ENCODE measurements at places on chromosomes 7 and 10.

- DNase-seq: no peak
Measured at GRCh38 chr7:92061154-92061553, 73.1 kb downstream of the CYP51A1 start.

DNA sequence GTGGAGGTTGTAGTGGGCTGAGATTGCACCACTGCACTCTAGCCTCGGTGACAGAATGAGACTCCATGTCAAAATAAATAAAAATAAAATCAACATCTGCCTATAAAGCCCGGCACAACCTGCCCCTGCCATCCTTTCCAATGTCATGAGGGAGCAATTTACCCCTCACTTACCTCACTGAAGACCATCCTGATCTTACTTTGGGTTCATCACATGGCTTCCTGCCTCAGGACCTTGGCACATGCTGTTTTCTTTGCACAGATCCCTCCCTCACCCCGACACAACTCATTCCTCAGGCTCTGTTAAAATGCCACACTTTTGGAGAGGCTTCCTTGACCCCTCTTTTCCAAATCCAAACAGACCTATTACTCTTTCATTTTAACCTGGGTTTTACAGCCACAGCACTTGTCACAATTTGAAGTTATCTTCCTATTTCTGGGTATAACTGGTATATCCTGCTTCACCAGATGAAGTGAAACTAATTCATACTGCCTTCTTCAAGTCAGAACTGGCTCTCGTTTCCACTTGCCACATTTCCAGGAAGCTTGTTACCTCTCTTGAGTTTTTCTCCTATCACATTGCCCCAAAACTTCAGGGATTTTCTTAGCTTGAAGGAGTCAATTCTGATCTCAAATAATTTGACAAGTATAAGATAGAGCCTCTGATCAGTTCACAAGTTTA lies 69.3 kb upstream of the PARD3 start:
- DNase-seq: no peak

DNA sequence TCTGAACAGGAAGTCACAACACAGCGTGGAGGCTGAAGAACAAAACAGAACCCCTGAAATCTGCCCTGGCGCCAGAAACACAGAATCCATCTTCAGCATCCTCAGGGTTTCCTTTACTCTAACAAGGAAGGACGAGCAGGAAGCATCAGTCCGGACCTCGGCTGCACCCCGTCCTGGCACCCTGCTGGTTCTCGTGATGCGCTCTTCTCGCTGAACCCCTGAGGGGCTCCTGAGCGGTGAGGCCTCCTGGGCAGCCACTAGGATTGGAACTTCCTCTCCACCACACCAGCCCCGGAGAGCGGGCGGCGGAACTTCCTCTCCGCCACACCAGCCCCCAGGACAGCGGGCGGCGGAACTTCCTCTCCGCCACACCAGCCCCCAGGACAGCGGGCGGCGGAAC lies 461.9 kb downstream of the PTPRN2 start:
- no peak for DNase-seq

GRCh38 chr7:157263156-157263555 lies 73.6 kb upstream of the DNAJB6 start:
- DNase-seq: no peak

GRCh38 chr10:86242761-86243160 lies 123.8 kb downstream of the GRID1 start:
- no peak for DNase-seq

DNA sequence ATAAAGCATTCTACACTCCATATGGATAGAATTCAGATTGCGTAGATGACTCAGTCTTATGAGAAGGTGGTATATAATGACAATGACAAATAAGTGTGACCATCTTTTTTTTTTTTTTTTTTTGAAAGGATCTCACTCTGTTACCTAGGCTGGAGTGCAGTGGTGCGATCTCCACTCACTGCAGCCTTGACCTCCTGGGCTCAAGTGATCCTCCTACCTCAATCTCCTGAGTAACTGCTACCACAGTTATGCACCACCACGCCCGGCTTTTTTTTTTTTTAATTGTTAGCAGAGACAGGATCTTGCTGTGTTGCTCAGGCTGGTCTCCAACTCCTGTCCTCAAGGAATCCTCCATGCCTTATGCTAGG lies 43.2 kb upstream of the NRP1 start:
- no peak for DNase-seq

- DNase-seq: no peak
Measured at GRCh38 chr7:21579341-21580072, 36.7 kb downstream of the DNAH11 start.

DNA sequence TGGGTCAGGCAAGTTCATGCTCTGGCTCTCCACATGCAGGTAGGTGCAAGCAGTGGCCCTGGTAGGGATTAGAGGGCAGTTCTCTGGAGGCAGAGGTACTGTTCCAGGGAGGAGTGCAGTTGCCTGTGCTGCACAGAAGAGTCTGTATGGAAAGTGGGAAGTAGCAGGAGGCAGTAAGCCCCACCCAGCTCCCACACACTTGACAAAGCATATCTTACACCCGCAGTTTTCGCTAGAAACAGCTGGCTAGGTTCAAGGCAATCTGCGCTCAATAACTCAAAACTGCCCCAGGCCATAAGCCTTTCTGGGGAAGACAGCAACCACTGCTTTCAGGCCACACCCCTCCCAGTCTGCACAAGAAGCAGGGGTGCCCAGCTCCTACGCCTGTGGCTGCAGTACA lies 33.1 kb upstream of the ARMC3 start:
- no peak for DNase-seq

DNA sequence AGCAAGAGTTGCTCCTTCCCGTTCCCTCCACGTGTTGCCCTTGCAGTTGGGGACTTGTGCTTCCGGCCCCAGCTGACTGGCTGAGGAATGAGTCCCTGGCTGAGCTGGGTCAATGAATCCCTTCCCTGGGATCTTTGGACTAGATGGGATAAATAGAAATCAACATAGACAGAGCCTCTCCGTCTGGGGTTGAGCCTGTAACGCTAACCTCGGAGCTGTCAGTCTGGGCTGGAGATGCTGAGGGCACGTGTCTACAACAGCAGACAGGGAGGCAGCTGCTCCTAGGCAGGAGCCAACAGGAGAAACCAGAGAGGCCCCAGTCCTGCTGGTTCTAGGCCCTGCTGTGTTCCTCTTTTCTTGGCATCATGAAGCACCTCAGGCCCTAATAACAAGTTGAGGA lies 42.3 kb upstream of the HSPA12A start:
- no peak for DNase-seq

DNA sequence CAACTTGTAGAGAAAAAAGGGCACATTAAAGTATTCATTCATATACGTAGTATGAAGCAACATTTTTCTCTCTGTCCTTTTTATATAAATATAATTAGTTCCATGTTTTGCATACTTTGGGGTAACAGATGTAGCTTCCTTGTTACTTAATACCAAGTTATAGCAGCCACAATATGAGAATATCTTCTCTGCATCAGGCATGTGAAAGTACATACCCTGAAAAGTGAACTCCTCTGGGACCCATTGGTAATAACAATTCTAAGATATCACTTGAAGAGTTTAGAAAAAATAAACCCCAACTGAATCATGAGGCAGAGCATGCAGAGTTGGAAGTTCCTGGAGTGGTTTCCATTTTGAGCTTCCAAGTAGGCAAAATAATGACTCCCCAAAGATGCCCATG lies 2.4 kb upstream of the CRPPA start:
- DNase-seq: no peak

- no peak for DNase-seq
Measured at GRCh38 chr10:79547973-79548372, 12.2 kb downstream of the SFTPA2 start.
